ENCODE measurements at places on chromosomes 16 and 17.

DNA sequence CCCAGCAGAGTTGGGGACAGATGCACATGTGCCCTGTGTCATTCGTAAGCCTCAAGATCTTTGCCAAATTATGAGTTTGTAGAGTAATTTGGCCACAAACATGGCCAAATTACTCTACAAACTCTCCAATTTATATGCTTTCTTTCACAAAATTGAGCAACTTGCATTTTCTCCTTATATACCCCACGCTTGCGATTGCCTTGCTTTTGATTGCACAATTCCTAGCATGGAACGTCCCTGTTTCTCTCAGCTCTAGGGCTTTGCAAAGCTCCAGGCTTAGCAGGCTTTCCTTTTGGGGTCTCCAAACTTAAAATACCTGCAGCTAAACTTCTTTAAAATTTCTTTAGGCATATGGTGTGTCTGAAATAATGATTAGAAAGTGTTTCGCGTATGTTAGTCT lies 28.5 kb upstream of the MAF start:
- DNase-seq, result no peak

DNA sequence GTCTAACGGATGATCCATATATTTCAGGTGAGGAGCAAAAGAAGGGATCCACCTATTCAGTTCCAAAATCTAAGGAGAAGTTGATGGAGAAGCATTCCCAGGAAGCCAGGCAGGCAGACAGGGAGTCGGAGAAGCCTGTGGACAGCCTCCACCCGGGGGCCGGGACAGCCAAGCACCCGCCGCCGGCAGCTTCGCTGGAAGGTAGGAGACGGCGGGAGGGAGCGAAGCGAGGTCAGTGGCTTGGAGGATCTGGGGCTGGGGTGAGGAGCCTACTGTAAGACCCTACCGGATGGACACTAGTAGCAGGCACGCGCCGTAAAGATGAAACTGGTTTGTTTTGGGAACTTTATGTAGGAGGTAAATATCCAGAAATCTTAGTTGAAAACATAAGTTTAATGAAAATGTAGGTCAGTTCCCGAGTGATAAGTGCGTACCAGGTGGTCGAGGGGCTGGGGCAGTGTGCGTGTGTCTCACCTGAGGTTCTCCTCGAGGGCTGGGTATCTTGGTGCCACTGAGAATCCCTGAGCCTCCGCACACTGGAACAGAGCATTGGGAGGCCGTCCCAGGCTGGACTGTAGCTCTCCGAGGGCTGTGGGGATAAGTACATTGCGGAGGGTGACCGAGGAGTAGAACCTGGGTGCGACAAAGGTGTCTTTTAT lies 714 bp downstream of the SPATA33 start:
- no peak for DNase-seq

DNA sequence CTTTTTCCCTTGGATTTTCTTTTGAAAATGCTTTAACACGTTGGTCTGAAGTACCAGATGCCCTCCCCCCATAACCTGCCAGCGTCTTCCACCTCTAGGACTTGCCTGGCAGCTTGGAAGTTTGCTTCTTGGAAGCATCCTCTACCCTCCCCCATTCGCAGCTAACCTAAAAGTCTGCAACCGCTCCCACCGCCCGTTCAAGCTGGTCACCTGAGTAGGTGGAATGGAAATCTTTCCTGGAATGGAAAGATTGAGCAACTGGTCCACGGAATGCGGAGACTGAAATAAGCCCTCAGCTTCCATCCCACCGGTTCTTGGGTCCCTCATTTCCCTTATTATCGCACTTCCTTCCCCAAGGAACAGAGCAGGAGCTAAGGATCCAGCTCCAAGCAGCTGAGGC lies 31.4 kb downstream of the HS3ST3B1 start:
- DNase-seq, result no peak

GRCh38 chr16:14186795-14187221 lies 115.7 kb downstream of the MRTFB start:
- DNase-seq, result no peak

DNA sequence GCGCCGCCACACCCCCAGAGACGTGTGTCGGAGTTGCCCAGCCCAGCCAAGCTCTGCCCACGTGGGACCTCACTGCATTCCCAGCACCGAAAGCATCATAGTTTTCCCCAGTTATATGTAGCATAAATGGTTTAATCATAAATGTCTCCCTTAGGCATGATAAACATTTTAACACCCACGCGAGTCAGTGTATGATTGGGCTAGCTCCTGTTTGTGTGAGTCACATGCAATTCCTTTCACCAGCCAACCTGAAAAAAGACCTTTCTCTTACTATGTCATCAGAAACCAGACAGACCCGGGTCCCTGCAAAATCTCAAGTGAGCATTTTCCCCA lies 9.2 kb downstream of the TAF1C start:
- no peak for DNase-seq

DNA sequence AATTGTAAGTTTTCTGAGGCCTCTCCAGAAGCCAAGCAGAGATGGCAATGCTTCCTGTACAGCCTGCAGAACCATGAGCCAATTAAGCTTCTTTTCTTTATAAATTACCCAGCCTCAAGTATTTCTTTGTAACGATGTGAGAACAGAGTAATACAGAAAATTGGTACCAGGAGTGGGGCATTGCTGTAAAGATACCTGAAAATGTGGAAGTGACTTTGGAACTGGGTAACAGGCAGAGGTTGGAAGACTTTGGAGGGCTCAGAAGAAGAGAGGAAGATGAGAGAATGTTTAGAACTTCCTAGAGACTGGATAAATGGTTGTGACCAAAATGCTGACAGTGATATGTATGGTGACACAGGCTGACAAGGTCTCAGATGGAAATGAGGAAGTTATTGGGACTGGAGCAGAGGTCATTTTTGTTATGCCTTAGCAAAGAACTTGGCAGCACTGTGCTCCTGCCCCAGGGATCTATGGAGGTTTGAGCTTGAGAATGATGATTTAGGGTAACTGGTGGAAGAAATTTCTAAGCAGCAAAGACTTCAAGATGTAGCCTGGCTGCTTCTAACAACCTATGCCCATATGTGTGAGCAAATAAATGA lies 23.1 kb downstream of the PRDM7 start:
- no peak for DNase-seq

GRCh38 chr17:49908782-49909714 lies 59.9 kb upstream of the DLX4 start:
- no peak for DNase-seq

GRCh38 chr16:30666681-30667080 lies 8.4 kb downstream of the FBRS start:
- no peak for DNase-seq

DNA sequence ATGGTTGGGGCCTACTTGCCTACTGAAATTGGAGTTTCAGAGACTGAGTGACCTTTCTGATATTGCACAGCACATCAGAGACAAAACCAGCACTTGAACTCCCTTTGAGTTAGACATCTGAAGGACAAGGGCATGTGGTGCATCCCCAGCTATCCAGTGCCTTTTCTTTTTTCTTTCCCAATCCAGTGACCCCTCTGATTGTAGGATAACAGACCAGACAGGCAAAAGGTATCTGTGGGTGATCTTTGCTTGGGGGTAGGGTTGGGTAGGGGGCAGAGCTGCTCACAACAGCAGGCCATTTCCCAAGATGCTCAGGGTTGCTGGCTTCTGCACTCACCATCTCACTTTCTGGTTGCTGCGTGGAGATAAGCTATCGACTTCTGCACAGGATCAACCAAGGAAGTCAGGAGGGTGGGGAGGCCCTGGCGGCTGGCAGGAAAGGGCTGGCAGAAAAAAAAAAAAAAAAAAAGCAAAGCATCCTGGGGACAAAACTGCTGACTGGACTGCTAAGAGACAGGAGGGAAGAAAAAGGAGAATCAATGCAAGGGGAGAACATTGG lies 42.2 kb downstream of the HOXB1 start:
- no peak for DNase-seq

DNA sequence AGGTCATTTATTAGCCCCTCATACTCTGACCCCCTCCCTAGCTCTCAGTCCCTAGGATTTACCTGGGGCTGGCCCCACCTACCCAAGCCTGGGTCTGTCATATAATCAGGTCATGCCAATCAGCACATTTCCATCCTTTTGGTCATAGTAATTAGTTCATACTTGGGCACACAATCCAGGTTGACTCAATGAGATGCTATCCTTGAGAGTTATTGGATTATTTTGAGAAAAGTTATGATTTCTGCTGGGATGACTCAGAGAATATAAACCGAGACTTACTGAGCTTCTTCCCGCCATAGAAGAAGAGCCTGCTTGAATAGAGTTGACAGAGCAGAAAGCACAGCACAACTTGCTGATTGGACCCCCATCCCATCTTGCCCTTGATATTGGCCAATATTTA lies 331.5 kb downstream of the CBLN1 start:
- no peak for DNase-seq

GRCh38 chr17:78128551-78129350 lies at the start of gene TMC6:
TSS of gene TMC6 (minus strand) at chr17:78128755. CDS start at chr17:78126832, 1,923 bp downstream.
- DNase-seq, result no peak

GRCh38 chr17:59046192-59046591 lies 60.5 kb downstream of the TRIM37 start:
- no peak for DNase-seq

- DNase-seq, result no peak
Observed at GRCh38 chr16:22687031-22687530, 126.9 kb upstream of the HS3ST2 start.

DNA sequence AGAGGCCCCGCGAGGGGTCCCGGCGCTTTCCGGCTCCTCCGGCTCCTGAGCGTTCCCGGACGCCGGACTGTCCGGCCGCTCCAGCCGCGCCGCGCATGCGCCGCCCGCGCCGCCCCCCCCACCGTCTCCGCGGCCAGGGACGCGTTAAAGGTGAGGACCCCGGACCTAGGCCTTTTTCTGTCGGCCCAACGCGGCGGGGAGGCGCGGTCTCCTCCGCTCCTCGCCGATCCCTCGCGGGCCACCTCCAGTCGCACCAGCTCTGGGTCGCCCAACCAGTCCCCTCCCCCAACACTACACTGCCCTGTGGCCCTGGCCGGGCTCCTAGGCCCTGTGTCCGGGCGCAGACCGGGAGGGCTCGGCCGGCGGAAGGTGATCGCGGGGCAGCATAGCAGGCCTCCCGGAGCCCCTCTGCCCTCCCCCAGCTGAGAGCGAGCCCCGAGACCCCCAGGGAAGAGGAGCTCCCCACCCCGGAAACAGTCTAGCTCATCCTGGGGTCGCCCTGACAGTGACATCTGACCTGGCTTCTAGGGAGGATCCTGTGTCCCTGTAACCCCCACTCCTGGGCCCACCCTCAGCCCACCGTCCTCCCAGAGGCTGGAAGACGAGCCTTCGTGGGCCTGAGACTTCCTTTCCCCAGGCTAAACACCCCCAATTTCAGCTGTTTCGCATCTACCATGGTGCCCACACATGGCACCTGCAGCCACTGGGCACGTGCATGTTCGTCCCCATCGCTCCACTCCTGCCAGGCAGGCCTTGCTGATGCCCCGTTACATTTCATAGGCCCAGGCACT lies 14.7 kb upstream of the BCAR1 start:
- no peak for DNase-seq

GRCh38 chr16:3013491-3013951 lies 798 bp downstream of the CLDN9 start:
- DNase-seq, result no peak

DNA sequence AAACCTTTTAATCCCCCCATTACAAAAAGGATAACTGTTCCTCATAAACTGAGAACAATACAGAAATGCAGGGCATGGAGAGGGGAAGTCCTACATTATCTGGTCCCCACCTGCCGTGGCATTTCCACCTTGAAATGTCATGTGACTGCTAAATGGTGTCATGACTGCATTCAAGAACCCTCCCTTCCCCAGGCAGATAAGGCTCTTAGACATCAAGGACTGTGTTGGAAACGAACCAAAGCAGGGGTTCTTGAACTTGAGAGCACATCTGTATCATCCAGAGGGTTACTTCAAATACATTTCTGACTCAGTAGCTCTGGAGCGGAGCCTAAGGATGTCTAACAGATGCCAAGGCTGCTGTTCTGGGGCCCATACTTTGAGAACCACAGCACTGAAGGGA lies 18.4 kb downstream of the CMTM3 start:
- DNase-seq, result no peak

DNA sequence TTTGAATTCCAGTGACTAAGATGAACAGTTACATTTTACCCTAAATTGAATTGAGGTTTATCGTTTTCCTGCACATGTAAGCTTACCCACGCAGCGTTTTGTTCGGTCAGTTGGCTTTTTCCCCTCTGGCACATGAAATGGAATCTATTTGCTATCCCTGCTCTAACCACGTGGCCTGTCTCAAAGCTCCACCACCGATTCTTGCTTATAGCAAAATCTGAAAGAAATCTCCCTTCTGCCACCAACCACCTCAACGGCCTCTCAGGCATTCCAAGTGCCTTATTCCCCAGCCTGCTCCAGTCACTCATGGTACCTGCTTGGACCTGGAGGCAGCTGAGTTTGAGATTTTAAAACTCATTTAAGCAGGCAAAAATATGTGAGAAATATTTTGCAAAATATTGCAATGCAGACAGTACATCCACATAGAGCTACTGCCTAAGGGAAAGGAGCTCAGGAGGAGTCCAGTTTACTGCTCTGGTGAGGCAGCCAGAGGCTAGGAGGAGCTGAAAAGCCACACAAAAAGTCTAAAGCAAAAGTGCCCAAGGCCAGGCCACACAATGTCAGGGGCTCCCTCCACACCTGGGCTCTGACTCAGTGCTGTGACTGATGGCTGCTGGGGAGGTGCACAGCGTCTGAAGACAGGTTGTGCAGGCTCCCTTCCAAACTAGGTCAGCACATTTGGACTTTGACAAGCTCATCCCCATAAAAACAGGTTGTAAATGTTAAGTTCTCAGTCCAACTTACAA lies 26.4 kb downstream of the ARHGAP17 start:
- peak; percentile 44 for DNase-seq

DNA sequence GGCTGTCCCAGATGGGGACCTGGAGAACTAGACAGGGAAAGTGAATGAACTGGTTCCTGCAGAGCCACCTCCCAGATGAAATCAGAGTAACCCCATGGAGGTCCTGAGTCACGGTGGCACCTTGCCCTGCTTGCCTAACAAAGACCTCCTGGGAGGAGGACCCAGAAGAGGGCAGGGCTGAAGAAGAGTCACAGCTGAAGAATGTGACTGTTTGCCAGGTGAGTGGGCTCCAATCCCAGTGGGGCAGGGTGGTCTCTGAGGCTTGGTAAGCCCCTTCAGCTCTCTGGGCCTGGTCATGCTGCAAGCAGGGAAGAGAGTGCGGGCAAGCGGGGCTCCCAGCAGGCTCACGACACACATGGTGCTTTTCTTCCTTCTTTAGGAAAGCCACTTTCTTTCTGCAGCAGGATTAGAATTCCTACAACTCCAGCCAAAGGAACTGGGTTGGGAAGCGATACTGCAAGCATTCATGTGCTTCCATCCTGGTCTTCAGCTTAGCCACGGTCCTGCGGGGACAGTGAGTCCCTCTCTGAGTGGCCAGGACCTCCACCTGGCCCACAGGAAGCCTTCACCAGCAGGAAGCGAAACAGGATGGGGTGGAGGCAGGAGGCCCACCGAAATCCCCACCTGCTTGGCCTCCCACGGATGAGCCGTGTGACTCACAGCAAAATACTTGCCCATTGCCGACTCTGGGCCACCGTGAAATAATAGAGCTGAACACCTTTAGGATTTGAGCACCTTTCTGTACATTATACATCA lies 4.3 kb downstream of the C16orf74 start:
- DNase-seq, result no peak

- DNase-seq, result no peak
Observed at GRCh38 chr17:1636732-1637285, 8.2 kb upstream of the SLC43A2 start.

- no peak for DNase-seq
Observed at GRCh38 chr17:50806141-50806643, 29.2 kb upstream of the WFIKKN2 start.

- DNase-seq, result no peak
Observed at GRCh38 chr16:55324285-55325079, 479 bp downstream of the IRX6 start.
